ENCODE measurements at places on chromosomes 12 and 14. TPM values are rescaled to one million over a fixed set of nuclear protein-coding genes. Genes with fewer than 3 reads are reported as not detected.

The JAG2 gene
- 4.4 TPM for total RNA-seq

The RPGRIP1 gene
- not detected for total RNA-seq

The OR4E2 gene
- total RNA-seq, result not detected

The P3H3 gene
- total RNA-seq, result 33.7 TPM

The WDR20 gene
- total RNA-seq, result 14.4 TPM

The PRB2 gene
- total RNA-seq, result not detected
